NCI-H69 (cell line): ENCODE measurements at places on chromosomes 5 and 9.

DNA sequence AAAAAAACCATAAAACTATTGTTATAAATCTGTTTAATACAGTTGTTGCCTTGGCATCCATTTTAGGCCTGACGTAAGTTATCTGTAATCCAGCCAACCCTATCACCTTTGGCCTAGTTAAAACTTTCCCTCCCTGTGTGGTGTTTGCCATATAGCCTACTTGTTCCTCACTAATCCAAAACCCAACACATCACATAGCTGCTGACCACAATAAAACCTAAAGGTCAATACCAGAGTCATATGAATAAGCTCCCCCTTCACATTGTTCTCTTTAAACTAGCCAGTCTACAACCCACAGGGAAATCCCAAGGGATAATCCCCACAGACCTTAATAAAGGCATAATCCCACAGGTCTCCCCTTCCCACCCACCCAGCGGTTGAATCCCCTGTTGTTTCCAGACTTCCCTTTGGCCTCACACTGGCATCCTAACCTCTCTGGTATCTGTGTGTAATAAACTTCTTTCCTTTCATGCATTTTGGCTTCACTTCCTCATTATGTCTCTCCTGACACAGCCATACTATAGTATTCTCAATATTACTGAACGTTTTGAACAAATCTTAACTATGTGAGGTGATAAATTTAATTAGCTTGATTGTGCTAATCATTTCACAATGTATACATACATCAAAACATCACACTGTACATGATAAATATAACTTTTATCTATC lies 50.8 kb downstream of the DTWD2 start:
- DNase-seq, result no peak

DNA sequence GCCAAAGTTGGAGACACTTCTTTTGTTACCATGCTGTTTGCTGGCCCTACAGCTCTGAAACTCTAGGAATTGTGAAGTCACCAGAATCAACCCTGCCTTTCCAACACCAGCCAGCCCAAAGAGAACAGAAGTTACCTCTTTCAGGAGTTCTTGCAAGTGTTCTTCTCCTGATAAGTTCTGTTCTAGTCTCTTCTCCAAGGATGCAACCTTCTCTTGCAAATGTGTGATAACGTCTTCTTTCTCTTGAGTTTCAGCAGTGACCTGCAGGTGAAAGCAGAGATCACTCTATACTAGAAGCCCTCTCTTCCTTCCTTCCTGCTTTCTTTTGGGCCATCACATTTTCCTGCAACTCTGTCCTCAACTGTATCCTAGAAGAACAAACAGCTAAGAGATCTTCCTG lies 29.1 kb downstream of the GOLGA1 start:
- no peak for DNase-seq

GRCh38 chr5:102767862-102768261 lies 12.8 kb downstream of the PAM start:
- DNase-seq, result no peak

- peak; percentile 15 for DNase-seq
These were observed 443.5 kb downstream of the PDE4D start for GRCh38 chr5:59449905-59450644.

GRCh38 chr5:99544356-99544755 lies 615.5 kb upstream of the CHD1 start:
- no peak for DNase-seq

- DNase-seq, result no peak
These were observed 6.1 kb upstream of the TMEM252 start for GRCh38 chr9:68546596-68547390.

DNA sequence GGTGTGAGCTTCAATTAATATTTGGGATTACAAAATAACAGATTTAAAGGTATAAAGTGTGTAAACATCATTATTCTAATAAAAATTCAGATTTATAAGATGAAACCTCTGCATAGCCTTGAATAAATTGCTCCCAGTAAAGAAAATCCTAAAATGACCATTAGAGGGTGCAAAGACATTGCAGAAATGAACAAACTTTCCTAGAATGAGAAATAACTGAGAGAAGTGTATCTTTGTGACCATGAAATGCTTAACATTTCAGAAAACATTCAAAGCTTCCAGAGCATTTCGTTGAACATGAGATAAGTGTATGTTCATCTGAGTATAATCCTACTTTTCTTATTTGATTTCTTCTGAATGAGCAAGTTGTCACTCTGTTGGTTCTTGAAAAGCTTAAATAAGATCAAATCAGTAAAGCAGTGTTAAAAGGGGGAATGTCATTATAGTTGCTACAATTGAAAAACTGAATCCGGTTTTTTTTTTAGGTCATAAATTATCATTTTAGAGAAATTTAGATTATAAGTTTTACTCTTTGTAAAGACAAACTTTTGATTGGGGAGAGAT lies 24.7 kb upstream of the NUDT12 start:
- DNase-seq, result peak; percentile 77

DNA sequence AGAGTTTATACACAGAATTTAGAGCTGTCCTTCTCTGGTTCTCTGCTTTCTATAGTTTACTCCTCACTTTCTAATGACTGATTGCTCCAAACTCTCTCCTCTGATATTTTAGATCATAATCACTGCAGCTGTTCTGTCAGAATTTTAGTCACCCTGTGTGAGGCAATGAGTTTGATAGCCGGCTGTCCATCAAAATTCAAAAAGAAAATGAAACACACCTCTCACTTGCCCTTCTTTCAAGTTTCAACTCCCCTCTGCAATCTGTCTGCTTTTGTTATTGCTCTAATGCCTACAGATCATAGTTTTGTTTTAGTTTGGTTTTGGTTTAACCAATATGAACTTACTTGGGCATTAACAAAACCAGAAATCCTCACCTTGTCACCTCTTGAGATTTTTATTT lies 23.3 kb upstream of the ABLIM3 start:
- no peak for DNase-seq

GRCh38 chr5:34676416-34676815 lies 20.3 kb downstream of the RAI14 start:
- DNase-seq, result no peak

DNA sequence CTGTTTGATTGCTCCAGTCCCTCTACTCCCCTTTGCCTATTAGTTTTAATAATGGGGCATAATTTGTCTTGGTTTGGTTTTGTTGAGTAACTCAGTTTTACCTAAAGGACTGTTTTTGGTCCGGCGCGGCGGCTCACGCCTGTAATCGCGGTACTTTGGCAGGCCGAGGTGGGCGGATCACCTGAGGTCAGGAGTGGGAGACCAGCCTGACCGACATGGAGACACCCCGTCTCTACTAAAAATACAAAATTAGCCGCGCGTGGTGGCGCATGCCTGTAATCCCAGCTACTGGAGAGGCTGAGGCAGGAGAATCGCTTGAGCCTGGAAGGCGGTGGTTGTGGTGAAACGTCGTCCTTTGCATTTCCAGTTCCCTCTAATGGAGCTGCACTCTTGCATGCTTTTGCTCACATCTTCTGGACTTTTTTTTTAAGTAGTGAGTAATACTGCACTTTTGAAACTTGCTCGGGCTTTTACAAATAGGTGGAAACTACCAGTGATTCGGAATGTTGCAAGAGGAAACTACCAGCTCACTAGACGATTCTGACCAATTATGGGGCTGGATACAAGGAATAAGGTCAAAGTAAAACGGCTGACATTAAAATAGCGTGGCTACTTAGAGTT lies 721 bp upstream of the MAML1 start:
- DNase-seq, result no peak

DNA sequence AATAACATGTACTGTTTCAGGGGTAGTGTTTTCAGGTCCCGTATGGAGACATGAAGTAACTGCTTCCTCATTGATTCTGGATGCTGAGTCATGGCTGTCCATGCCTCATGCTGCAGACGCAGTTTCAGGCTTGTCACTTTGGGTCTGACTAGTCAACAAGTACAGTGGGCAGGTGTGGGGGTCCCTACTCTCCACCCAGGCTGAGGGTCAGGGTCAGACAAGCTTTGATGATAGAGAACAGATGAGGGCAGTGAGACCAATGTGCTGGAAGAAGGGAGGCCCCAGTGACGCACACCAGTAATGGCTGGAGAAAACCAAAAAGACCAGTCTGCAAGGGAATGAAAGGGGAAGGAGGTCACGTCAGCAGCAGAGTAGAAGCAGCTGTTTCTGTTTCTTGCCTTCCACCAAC lies 80.0 kb upstream of the NFIL3 start:
- DNase-seq, result no peak

DNA sequence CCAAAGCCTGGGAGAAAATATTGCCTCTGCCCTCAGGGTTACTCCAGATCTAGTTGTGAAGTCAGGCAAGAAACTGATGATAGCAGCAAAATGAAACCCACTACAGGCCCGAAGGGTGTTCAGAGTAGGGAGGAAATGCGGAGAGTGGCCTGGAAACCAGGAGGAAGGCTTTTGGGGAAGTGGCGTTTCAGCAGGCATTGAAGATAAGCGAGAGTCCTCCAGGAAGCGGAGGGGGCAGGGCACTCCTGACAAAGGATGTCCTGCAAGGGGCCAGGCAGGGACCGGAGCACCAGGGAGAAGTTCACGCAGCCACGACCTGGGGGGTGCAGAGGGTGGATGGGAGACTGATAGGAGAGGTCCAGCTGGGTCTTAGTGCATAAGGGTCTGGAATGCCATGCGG lies 7.8 kb upstream of the FOXI1 start:
- no peak for DNase-seq

GRCh38 chr5:14121552-14121951 lies 21.6 kb upstream of the TRIO start:
- DNase-seq, result peak; percentile 42

DNA sequence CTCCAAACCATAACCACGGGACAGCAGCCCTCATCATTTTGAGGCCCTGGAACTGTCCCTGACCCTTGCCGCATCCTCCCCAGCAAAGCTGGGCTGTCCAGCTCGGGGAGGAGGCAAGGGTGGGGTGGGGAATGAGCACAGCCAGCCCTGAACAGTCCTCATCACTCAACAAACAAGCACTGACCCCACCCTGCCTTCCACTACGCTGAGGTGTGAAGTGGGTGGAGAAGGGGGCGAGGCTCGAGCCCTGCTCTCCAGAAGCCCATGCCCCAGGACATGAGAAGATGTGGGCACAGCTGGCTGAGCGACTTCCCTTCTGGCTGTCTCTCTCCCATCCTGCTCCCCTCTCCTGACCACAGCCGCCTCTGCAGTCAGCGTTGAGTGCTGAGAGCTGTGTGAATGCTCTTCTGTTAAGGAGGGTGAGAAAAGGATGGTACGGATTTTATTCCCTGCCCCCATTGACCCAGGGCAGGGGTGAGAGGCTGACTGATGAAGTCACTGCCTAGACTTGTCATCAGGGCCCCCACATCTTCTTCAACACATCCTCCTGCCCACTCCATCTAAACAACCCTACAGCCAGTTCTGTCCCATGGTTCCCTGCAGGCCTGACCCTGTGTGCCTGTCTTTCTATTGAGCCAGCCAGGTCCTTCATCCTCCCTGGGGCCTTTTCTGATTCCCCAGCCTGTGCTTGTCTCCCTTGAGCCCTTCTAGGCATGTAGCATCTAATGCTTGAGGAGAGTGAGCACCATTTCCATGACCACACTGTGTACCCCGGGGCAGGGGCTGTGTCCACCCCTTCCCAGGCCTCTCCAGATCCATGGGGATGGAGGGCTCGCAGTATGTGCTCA lies 276.0 kb downstream of the FSTL4 start:
- peak; percentile 67 for DNase-seq

DNA sequence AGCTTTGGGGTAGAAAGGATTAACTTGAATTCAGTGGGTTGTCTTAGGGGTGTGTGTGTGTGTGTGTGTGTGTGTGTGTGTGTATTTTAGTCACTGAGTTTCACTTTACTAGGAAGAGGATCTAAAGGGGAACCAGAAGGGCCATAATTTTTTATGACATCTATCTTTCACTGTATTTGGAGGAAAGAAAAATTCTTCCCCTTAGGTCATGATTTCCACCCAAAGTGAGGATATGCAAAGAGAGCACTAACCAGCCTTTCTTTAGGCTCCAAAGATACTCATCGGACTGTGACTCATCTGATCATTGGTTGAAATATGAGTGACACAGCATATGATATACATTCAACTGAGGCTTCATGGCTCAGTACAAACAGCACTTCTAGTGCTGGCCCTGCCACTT lies 75.2 kb upstream of the RASGRF2 start:
- DNase-seq, result no peak

DNA sequence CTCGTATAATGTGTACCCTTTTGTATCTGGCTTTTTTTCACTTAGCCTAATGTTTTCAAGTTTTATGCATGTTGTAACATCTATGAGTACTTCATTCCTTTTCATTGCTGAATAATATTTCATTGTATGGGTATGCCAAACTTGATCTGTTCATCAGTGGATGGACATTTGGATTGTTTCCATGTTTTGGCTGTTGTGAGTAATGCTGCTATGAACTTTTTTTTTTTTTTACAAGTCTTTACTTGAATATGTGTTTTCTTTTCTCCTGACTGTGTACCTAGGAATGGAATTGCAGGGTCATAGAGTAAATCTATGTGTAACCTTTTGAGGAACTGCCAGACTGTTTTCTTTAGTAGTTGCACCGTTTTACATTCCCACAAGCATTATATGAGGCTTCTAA lies 52.4 kb downstream of the MTREX start:
- DNase-seq, result no peak

DNA sequence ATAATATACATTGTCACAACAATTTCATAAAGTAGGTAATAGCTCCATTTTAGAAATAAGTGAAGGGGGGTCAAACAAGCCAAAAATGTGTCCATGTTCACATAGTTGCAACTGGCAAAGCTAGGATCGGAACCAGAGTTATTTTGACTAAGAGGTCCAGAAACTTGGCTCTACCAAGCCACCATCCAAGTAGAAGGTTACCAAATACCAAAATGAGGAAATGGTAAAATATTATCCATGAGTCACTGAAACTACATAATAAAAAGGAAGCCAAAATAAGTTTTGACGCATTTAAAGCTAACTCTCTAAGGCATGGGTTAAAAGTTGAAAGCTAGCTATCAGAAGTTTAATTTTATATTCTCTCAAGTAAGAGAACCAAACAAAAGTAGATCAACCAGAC lies 886.9 kb upstream of the DMAC1 start:
- DNase-seq, result no peak

GRCh38 chr9:129886226-129887174 lies 51.2 kb downstream of the USP20 start:
- DNase-seq, result no peak

DNA sequence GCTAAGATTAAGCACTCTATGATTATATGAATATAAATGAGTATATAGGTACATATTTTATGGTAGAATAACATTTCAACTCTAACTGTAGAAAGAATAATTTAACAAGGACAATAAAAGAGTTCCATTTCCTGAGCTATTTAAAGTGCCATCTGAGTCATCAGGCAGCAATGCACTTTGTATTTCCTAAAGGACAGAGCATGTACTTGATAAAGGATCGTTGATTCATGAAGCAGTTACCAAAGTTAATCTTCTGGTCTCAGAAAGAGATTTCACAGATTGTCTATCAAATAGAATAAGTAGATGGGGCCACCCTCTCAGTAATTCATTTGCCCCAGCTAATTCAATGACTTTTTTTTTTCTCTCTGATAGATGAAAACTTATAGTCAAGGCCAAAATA lies 747.8 kb downstream of the CDH18 start:
- peak; percentile 92 for DNase-seq
